ENCODE measurements at places on chromosomes 2 and 18.
A peak's percentile ranks its signal among the peaks of the same experiment; 100 is the strongest.

GRCh38 chr2:216210701-216211540 is 101.8 kb downstream of the XRCC5 start:
- peak; percentile 22 for DNase-seq

GRCh38 chr18:48711651-48712486 is 173.0 kb downstream of the CTIF start:
- peak; percentile 34 for DNase-seq

DNA sequence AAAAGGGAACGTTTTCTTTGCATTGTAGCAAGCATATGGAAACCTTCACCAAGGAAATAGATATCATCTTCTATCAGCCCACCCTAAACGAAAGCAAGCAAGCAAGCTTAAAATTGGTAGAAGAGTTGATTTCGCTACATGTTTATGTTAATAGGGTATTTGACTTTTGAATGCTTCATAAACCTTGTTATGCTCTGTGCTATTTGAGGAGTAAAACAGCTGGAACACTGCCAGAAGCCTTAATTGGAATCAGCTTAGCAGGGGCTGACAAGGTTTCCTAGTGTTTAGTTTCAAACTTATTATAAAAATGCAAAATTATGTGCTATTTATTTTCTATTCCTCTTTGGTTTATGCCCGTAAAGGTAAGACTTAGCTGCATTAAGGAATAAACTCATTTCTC is 70.6 kb upstream of the LINC00305 start:
- DNase-seq = no peak

DNA sequence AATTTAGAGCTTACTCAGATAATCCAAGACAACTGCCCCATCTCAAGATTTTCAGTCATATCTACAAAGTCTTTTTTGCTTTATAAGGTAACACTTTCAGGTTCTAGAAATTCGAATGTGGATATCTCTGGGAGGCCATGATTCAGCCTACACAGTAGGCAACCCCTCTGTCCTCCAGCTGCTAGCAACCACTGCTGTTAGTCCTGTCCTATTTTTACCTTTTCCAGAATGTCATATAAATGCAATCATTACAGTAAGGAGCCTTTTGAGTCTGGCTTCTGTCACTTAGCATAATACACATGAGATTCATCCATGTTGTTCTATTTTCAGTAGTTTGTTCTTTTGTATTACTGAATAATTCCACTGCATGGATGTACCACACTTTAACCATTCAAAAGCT is 28.5 kb upstream of the MARCHF7 start:
- DNase-seq = no peak

- DNase-seq = peak; percentile 92
Observed at GRCh38 chr2:165293440-165294420, 54.5 kb downstream of the SCN2A start.
